Left renal pelvis (tissue), 4 donors: ENCODE measurements at places on chromosomes 3 and 15. TPM values are rescaled to one million over a fixed set of nuclear protein-coding genes. Genes with fewer than 3 reads are reported as not detected.

The ITIH1 gene
- 6.3 TPM for polyA plus RNA-seq

The CA12 gene
- polyA plus RNA-seq: 138 TPM

The MYO5C gene
- polyA plus RNA-seq: 25.3 TPM

- no peak for DNase-seq
Measured at GRCh38 chr3:94414418-94414817, 351.6 kb downstream of the NSUN3 start.

The ASB7 gene
- polyA plus RNA-seq: 18.1 TPM

DNA sequence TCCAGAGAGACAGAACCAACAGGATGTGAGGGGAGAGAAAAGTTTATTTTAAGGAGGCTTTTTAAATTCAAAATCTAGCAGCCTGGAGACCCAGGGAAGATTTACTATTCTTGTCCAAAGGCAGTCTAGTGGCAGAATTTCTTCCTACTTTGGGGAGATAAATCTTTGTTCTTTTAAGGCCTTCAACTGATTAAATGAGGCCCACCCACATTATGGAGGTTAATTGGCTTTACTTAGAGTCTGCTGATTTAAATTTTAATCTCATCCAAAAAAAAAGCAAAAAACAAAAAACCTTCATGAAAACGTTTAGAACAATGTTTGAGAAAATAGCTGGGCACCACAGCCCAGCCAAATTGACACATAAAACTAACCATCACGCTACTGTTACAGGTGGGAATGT lies 41.3 kb downstream of the TMOD3 start:
- no peak for DNase-seq

GRCh38 chr3:45412763-45413162 lies 24.4 kb downstream of the LARS2 start:
- no peak for DNase-seq

The PKM gene
- 718 TPM for polyA plus RNA-seq

The LRRN1 gene
- 21.1 TPM for polyA plus RNA-seq

- no peak for DNase-seq
Measured at GRCh38 chr3:153614563-153614962, 452.5 kb downstream of the RAP2B start.

DNA sequence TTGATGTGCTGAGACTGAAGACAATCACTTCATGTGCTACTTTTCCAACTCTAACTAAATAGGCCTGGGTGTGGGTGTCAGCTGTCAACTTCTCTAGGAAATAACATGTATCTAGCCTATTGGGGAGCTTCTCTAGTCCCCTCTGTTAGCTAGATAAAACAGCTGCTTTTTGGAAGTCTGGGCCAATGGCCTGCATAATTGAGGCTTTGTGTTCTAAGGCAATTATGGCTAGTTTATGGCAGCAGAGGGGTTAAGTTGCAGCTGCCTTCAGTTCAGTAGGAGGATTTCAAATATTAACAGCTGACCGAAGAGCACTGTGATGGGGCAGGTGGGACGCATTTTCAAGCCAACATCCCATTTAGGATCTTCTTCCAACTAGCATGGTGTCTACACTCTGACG lies 6.4 kb downstream of the COL8A1 start:
- DNase-seq: no peak

DNA sequence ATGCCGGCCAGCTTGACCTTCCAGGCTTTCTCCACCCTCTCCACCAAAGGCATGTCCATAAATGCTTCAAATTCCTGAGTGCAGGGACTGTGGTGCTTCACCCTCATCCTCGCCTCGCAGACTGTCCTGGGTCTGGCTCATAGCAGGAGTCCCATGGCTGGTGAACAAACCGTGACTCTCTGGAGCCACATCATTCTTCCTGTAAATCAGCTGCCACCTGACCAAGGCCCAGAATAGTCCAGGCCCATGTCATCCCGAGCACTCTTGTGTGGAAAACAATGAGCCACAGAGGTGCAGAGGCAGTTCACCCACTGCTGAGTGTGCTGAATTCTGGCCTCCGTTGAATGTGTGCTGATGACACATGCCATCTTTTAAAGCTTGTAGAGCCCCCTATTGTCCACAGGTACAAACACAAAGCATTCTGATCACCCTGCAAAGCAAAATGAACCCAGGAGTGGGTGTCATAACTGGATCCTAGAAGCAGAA lies 68.6 kb downstream of the ABHD5 start:
- DNase-seq: no peak

DNA sequence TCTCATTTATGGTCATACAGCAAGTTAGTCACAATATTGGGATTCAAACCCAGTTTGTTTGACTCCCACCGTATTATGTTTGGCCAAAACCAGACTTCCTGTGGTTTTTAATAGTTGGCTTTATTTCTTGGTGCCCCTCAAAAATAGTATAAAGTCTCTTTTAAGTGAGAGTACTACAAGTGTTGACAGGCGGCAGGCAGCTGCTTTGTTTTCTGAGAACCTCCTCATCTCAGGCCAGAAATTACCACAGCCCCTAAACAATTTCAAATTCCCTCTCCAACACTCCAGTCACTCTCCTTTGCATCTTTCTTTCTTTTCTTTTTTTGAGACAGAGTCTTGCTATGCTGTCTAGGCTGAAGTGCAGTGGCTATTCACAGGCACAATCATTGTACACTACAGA lies 121.5 kb downstream of the POLR2M start:
- DNase-seq: no peak

DNA sequence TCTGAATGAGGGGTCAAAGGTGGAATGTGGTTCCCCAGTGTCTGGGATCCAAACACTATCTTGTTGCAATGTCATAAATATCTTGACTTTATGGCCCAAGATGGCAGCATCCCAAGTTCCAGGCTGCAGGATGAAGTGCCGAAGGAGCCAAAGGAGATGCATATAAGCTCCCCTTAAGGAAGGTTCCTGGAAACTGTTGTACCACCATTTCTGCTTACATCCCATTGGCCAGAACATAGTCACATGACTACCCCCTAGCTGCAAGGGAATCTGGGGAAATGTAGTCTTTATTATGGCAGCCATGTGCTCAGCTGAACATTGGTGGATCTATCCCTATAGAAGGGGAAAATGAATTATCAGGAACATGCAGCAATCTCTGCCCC lies 54.3 kb downstream of the BDH1 start:
- no peak for DNase-seq

DNA sequence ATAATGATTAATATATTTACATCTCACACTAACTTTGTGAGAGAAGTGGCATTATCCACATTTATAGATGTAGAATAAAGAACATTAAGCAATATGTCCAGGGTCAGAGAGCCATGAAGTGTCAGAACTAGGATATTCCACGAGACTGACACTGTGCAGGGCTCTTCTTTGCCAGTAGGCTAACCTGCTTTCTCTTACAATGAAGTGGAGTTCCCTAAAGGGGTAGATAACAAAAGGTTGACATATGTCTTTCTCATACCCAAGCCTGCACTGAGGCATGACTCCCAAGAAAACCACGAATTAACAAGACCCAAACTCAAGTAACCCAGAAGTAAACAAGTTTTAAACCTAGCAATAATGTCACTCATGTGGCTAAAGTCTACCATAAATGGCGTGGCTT lies 191.5 kb upstream of the SLC2A2 start:
- DNase-seq: no peak

The TLR9 gene
- 0.15 TPM for polyA plus RNA-seq

DNA sequence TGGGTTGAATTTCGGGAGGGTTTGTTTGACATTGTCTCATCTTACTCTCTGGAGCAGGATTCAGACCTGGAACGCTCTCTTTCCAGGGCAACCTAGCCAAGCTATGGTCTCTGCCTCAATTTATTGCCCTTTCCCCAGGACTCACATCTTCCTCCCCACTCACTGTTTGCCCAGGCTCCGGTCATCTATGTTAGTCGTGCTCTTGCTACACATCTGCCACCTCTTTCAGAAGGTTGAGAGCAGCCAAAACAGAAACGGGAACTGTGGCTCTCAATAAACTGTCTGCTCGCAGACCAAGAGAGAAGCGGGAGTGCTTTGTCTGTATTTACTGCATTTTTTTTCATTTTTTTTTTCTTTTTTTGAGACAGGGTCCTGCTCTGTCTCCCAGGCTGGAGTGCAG lies 81.6 kb downstream of the ST6GAL1 start:
- no peak for DNase-seq

GRCh38 chr3:152097120-152097519 lies 171.6 kb upstream of the MBNL1 start:
- DNase-seq: no peak

DNA sequence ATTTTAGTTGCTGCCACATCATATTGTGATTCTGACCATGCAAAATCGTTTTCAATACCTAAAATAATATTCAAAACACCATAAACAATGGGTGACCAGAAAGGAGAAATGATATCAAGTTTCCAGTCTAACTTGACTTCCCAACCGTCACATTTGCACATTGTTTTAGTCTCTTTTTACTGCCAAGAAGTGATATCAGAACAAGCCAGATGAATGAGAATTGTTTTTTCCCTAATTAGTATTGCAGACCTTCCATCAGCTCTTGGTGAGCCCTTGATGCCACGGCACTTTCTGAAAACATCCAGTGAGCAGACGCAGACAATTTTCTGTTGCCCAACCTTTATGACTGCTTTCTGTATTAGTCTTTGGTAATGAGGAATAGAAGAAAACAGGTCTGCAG lies 62.5 kb downstream of the SPATA16 start:
- DNase-seq: no peak

The LEKR1 gene
- 2.5 TPM for polyA plus RNA-seq

- no peak for DNase-seq
Measured at GRCh38 chr15:50907601-50908208, 778 bp upstream of the AP4E1 start.

- DNase-seq: no peak
Measured at GRCh38 chr3:157166561-157166960, 6.6 kb upstream of the CCNL1 start.
